ENCODE measurements at places on chromosomes 7 and 10.

GRCh38 chr7:74396993-74397392, 56.7 kb upstream of the GTF2IRD1 start:
- DNase-seq: no peak

- DNase-seq: no peak
Measured at GRCh38 chr10:103549349-103549685, 55.8 kb downstream of the NEURL1 start.

GRCh38 chr7:22821702-22822485, 755 bp downstream of the TOMM7 start:
- DNase-seq: peak; percentile 16

GRCh38 chr7:32259931-32260596, 189.9 kb upstream of the PDE1C start:
- no peak for DNase-seq

GRCh38 chr7:149669121-149669818, 104.1 kb downstream of the ZNF467 start:
- DNase-seq: peak; percentile 2

- no peak for DNase-seq
Measured at GRCh38 chr10:86646532-86646931, 7.8 kb upstream of the OPN4 start.

DNA sequence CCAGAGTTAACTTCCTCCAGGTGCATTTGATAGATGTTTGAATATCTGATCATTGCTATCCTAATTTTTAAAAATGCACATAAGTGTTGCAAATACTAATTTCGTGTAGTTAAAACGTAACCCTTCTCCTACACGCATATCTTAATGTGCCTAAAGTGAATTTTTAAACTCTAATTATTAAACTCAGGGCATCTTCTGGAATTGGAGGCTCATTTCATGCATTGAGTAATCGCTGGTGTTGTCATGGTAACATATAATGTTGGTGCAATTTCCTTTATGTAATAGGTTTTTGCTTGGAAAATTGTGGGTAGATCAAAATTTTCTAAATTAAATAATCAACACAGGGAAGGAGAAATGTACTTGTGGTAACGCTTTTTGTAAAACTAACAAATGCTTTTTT, 56.2 kb downstream of the ARMC3 start:
- DNase-seq: no peak

GRCh38 chr10:51090190-51090589, 15.9 kb downstream of the PRKG1 start:
- DNase-seq: no peak

DNA sequence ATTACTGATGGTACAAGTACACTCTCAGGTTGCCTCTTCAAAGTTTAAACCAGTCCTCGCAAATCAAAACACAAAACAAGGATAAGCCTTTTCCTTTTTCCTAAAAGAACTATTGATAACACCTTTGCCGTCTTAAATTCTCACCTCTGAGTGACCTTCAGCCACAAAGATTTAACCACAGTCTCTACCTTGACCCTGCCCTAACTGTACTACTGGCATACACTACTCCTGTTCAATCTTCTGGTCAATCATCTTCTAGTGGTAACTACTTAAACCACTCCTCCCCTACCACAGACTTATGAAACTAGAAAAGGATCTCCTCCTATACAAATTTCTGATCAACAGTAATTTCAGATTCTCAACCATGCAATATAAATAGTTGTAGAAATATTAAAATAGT, 15.1 kb downstream of the UPF2 start:
- DNase-seq: no peak

DNA sequence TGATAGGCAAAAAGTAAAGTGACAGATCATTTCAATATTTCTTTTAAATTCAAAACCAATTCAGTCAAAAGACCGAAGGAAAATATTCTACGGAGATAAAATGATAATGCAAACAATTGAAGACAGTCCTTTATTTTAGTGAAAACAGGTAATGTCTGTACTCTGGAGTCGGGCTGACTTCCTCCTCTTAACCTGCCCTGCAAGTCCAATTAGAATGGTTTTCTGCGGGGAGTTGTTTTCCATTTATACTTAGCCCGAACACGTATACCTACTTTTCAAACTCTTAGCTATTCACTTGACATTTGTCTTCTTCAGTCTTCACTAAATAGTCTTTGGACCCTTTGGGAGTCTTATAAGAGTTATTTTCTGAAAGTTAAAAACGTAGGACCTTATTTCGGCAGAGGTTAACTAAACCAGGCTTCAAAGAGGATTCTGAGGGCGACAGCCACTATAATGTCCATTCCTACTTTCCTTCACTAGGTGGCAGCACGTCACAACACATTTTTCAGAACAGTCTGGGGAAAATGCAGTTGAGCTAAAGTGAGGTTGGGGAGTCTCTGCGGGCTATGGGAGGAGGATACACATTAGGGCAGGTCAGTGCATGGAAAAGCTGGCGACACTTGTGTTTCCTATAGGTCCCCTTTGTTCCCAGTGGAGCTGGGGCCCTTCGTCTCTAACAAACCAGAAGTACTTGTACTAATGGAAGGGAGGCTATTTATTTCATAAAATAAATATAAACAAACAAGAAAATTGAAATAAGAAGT, 472.0 kb downstream of the KCNMA1 start:
- DNase-seq: peak; percentile 38

DNA sequence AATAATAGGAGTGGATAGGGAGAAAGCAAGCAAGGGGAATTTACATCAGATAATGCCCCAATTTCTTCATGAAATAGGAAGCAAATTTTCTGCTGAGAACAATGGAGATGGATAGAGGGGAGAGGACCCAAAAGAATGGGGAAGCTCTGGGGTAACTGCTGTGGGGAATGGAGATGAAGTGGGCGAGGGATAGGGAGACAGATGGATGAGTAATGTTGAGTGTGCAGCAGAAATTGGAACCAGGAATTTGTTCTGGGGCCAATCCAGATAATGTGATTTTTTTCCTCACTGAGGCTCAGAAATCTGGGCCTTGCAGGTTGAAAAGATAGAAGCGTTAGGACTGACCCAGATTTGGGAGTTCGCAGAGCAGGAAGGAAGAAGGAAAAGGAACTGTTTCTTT, 24.5 kb upstream of the MRC1 start:
- no peak for DNase-seq

- peak; percentile 29 for DNase-seq
Measured at GRCh38 chr7:130152493-130153210, 52.6 kb downstream of the TMEM209 start.

DNA sequence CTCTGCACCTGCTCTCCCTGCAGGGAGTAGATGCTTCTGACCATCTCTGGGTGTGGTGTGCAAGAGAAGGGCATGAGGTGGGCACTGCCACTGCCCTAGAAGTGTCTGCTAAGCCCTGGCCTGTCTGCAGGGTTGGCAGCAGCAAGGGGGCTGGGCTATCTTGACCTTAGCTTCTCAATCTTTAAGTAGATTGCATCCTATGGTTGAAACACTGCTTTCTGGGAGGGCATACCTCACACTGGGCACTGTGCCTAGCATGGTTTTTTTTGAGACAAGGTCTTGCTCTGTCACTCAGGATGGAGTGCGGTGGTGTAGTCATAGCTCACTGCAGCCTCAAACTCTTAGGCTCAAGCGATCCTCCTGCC, 54.9 kb downstream of the CLIP2 start:
- DNase-seq: no peak

GRCh38 chr10:10813656-10814055, 204.0 kb upstream of the CELF2 start:
- no peak for DNase-seq

DNA sequence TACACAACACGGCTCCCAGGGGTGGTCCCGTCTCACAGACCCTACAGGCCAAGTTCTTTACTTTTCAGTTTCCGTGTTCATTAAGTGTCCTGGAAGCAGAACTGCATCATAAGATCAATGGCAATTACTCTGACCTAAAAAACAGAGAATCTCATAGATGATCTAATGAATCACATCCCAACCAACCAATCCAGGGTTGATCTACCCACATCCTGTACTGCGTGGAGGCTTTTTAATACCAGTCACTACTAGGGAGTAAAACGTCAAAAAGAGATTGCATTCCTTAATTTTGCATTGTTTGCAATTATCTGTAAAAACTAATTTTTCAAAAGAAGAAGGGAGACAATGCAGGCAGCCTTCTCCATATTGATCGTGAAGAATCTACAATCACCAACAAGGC, 72.6 kb downstream of the PARD3 start:
- no peak for DNase-seq

- no peak for DNase-seq
Measured at GRCh38 chr10:102735065-102735562, 8.6 kb upstream of the WBP1L start.

GRCh38 chr7:30702200-30702599, 19.9 kb upstream of the CRHR2 start:
- DNase-seq: no peak

DNA sequence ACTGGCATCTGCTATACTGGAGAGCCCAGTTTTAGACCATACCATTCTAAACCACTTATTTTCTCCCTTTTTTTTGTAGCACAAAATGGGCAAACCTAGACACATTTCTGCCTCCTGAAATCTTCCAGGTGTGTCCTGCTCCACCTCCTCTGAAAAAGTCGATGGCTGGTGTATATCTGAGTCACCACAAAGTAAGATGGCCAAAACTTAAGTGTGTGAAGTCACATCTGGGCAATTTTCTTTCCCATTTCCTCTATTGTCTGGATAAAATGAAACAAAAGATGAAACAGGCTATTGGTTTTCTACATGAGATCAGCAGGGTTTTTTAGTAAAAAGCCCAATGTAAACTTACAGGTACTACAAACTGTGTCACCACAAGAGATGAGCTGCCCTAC, 65.5 kb downstream of the OSBPL3 start:
- DNase-seq: no peak

- DNase-seq: no peak
Measured at GRCh38 chr7:35905555-35905954, 104.7 kb downstream of the SEPTIN7 start.

DNA sequence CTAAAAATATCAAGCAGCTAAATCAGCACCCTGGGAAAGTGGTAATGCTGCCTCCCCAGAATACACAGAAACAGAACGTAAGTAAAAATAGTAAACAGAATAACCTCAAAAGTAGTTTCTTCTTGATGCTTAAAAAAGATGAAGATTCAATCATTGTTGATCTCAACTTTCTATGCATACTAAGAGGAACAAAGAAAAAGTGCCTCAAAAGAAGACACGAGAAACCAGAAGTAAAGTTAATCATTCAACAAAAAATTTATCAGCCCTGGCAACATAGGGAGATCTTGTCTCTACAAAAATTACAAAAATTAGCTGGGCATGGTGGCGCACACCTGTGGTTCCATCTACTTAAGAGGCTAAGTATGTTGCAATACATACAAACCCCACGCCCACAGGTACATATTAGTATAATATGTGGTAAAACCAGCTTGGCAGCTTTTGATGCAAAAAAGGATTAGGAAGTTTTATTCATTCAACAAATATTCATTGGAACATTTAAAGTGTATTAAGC, 153.7 kb downstream of the NRBF2 start:
- no peak for DNase-seq

DNA sequence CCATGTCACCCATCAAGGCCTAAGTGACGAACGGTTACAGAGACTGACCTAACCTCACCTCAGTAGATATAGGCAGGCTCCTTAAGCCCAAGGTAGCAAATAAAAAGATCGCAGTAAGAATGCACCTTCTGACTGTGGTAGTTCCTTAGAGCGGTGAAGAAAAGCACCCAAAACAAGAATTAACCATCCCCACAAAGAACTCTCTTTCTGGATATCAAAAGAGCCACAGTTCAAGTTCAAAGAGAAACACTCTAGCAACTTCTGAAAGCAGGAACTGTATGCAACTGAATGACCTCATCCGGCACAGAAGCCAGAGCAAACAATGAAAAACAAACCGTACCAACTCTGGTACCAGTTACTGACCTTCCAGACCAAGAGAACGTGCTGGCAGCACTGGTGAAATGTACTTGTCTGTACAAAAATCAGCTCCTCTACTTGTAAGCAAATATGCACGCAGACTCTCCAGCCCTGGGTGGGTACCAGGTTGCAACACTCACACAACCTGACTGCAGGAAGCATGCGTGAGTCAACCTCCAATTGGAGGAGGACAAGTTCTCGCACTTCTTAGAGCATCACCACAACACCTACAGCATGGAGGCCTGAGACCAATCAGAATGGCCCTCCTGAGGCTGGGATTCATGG, 202.7 kb downstream of the FAM107B start:
- peak; percentile 64 for DNase-seq

- DNase-seq: no peak
Measured at GRCh38 chr10:28160866-28161405, 141.9 kb downstream of the MPP7 start.

- no peak for DNase-seq
Measured at GRCh38 chr10:110655320-110655719, 11.2 kb downstream of the RBM20 start.

- DNase-seq: no peak
Measured at GRCh38 chr10:73649876-73650536, 5.8 kb downstream of the SYNPO2L start.

- no peak for DNase-seq
Measured at GRCh38 chr10:88136712-88137111, 273.3 kb downstream of the PTEN start.

DNA sequence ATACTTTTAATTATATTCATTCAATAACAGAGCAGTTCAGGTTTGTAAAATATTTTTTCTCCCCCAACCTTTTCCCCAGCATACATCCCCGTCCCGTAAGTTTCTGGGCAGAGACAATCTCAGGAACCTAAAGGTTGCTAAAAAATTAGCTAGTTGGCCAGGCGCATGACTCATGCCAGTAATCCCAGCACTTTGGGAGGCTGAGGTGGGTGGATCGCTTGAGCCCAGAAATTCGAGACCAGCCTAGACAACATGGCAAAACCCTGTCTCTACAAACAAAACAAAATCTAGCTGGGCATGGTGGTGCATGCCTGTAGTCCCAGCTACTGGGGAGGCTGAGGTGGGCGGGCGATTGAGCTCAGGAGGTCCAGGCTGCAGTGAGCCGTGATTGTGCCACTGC, 40.2 kb downstream of the TCF7L2 start:
- no peak for DNase-seq

GRCh38 chr10:76436981-76437380, 1005.6 kb downstream of the LRMDA start:
- no peak for DNase-seq

- no peak for DNase-seq
Measured at GRCh38 chr7:24920451-24921361, 59.3 kb downstream of the OSBPL3 start.

DNA sequence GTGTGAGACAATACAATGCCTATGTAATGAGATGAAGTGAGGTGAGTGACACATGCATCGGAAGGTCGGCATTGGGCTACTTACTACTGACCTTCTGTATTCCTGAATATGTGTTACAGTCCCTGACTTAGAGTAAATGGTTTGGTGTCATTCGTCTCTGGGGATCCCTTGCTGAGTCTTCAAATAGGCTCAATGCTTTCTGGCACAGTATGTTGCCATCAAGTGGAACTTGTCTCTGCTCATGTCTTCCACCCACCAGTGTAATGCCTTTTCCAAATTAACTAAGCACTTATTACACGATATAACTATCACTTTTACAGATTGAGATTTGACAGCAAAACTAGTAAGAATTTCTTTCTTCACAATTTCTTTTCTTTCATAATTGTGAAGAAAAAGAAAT, 10.9 kb downstream of the CUL2 start:
- DNase-seq: no peak

Data from activated CD4-positive, alpha-beta T cell treated with anti-CD3 and anti-CD28 coated beads, Interleukin-2, amount 50 U/mL, for 48 hours (primary cell).